NT2/D1 (cell line): ENCODE measurements at places on chromosomes 12 and 14.

DNA sequence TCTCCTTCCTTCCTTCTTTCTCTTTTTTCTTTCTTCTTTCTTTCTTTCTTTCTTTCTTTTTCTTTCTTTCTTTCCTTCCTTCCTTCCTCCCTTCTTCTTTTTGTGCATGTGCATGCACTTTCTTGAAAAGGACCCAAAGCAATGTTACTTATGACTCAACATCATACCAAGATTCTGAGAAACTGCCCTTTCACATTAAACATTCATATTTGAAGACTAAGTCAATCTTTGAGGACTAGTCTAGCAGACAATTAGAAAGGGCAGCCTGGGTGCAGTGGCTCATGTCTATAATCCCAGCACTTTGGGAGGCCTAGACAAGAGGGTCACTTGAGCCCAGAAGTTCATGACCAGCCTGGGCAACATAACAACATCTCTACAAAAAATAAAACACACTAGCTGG, 212.8 kb upstream of the KITLG start:
- no peak for DNase-seq

- DNase-seq, result peak; percentile 22
Measured at GRCh38 chr12:90909069-90909770, 45.8 kb downstream of the CCER1 start.

GRCh38 chr12:123659996-123660727, 10.8 kb upstream of the TCTN2 start:
- no peak for DNase-seq

DNA sequence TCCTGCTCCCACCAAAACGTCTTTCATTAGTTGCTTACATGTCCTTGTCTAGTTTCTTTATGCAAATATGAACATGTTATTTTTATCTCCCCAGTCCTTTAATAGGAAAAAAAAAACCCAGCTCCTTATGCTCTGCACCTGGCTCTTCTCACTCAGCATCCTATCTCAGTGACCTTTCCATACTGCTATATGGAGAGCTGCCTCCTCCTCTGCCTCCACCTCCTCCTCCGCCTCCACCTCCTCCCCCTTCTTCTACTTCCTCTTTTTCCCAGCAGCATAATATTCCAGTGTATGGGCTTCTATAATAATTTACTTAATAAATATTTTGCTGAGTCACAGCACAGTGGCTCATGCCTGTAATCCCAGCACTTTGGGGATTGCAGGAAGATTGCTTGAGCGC, 31.5 kb downstream of the ABCB9 start:
- DNase-seq, result no peak

DNA sequence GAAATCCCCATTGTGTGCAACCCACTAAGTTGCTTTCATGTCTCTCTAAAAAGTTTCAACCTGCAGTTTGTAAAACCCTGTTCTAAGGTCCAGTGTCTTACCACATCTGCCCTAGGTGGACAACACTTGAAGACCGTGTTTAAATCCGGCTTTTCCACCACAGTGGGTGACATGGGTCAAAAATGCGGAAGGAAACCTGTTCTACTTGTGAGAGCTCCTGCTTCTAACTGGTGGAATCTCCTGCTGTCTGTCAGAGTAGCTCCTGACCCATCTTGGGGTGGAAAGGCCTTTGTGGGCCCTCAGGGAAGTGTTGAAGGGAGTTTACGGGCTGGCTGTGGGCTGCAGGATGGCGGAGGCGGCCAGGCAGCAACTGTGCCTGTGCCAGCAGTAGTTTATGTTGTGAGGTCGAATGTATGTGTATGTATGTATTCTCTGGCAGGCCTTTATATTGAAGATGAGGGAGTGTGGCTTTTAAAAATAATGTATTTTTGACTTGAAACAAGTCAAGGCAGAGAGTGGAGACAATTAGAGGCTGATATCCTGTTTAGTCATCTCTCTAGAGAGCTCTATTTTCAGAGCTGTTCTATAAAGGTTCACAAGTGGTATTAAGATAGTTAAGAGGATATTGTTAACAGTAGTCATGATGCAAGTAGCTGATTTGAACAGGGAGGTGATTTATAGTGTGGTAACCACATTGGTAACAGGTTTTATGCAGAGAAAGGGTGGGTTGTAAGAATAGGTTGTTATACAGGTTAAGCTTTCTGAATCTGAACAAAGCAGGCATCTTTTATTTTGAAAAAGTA, 67.0 kb downstream of the PRKCH start:
- DNase-seq, result no peak

GRCh38 chr14:61749264-61749663, 13.0 kb upstream of the SNAPC1 start:
- DNase-seq, result no peak

- no peak for DNase-seq
Measured at GRCh38 chr12:105499205-105499604, 168.7 kb downstream of the C12orf75 start.

GRCh38 chr14:104520620-104521410, 58.7 kb upstream of the C14orf180 start:
- no peak for DNase-seq

GRCh38 chr12:26614011-26614616, 218.9 kb downstream of the ITPR2 start:
- DNase-seq, result peak; percentile 57

DNA sequence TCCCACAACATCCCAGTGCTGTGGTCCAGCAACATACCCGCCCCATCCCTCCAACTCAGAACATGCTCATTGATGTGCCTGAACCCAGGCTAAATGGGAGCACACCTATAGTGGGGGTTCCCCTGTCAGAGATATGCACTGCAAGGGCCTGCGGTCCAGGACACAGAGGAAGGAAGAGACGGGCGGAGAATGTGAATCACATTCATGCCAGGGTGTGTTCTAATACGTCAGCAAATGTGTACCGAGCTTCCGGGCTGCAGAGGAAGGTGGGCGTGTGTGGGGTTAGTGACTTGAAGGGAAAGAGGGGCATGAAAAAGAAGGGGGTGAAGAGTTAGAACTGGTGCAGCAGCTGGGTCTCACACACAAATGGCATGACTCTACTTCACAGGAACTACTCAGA, 83.7 kb downstream of the DPF3 start:
- no peak for DNase-seq

DNA sequence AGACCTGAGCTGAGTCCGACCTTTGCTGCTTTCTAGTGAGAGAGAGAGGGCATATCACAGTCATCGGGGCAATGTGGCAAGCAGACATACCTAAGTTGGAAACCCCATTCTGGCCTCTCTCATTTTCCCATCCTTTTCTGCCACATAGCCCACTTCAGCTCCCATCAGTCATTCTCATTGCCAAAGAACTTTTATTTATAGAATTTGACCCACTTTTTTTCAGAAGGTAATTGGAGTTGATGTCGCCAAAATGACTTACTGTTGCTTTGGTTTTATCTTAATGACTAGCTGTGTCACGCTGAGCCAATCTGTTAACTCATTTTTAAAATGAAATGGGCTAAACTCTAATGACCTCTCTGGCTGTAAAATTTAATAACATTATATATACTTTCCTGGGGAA, 63.9 kb upstream of the RMST start:
- DNase-seq, result no peak

GRCh38 chr14:56648508-56649301, 69.1 kb downstream of the TMEM260 start:
- DNase-seq, result peak; percentile 66

DNA sequence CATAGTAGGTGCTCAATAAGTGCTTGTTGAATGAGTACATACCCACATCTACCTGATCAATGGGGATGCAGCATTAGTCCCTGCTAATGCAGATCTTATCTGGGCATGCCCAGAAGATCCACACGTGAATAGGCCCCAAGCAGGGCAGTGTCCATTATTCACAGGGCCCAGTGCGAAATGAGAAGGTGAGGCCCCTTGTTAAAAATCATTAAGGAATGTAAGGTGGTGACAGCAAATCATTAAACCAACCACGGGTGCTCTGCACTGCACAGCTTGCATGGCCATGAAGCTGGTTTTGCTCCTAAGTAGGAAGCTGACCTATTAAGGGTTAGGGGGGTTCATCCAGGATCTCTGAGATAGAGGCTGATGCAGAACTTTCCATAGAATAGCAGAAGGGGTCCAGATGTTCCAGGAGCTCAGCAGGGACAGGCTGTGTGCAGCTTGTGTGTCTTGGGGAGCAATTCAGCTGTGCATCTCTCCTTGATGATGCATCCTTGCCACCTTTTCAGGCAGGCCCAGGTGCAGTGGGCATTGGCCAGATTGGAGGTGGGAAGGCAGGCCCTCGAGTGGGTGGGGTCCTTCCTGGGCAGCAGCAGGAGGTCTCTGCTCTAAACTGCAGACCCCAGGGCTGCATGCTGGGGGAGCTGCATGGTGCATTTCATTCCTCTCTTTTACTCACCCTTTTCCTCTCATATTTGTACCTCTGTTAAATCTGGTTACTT, 231.3 kb upstream of the PWP1 start:
- DNase-seq, result no peak

- no peak for DNase-seq
Measured at GRCh38 chr12:105090361-105090760, 6.1 kb upstream of the ALDH1L2 start.

- DNase-seq, result no peak
Measured at GRCh38 chr14:65318636-65319506, 93.7 kb upstream of the FUT8 start.

GRCh38 chr12:69672195-69672594, 26.9 kb downstream of the BEST3 start:
- no peak for DNase-seq

- DNase-seq, result no peak
Measured at GRCh38 chr14:22973217-22974032, 8.9 kb downstream of the AJUBA start.

- peak; percentile 100 for DNase-seq
Measured at GRCh38 chr12:8949342-8950220, at the start of gene M6PR. TSS of gene M6PR (minus strand) at chr12:8949645. CDS start at chr12:8946404, 3,241 bp downstream.

- no peak for DNase-seq
Measured at GRCh38 chr14:73143617-73144016, 7.3 kb downstream of the PSEN1 start.

GRCh38 chr12:49064767-49065152, 4.2 kb upstream of the KMT2D start:
- no peak for DNase-seq

DNA sequence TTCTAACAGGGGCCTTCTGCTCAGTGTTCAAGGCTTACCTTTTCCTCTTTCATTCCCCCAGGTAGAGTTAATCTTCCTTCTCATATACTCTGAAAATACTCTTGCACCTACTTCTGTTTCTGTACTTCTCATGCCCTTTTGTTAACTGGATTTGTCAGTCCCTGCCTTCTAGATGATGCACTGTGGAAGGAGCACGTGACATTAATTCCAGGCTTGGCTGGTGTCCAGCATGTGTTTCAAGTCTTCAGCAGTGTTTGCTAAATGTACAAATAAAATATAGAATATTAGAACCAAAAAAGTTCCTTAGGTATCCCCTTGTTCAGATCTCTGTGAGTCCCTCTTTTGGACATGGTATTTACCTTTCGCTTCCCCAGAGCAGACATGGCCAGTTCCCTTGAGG, 27.9 kb upstream of the EVL start:
- DNase-seq, result no peak

- no peak for DNase-seq
Measured at GRCh38 chr12:52566847-52567291, 6.8 kb downstream of the KRT74 start.

DNA sequence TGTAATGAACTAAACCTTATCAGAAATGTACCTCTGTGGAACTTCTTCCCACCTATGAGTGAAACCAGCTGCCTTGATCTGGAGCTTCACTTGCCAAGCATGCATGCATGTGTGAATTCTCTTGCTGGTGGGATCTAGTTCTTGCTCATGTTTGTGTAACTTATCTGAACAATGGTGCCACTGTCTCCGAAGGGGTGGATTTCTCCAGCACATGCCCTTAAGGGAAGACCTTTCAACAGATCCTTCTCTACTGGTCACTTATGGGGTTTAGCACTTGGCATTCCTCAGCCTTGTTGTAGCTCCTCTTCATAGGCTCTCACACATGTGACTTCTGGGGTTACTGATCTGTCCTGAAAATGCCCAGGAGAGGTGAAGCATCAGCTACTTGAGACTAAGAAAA, 25.0 kb downstream of the SMOC1 start:
- no peak for DNase-seq

GRCh38 chr12:13167226-13167625, 29.3 kb upstream of the EMP1 start:
- DNase-seq, result no peak

DNA sequence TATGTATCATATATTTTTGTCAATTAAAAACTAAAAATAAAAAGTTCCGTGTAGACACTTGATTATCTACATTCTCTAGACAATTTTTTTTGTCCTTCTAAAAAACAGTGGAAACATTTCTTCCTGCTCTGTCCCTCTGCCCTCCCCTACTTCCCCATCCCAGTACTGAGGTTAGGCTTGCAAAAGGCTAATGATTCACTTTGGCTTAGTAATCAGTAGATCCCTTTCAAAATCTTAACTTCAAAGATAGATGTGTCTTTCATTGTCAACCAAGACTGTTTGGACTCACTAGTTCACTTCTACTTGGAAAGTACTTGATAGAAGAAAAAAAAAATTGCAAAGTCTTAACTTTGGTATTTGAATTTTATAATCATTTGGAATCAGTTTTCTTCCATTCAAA, 3.8 kb downstream of the SETD3 start:
- no peak for DNase-seq

DNA sequence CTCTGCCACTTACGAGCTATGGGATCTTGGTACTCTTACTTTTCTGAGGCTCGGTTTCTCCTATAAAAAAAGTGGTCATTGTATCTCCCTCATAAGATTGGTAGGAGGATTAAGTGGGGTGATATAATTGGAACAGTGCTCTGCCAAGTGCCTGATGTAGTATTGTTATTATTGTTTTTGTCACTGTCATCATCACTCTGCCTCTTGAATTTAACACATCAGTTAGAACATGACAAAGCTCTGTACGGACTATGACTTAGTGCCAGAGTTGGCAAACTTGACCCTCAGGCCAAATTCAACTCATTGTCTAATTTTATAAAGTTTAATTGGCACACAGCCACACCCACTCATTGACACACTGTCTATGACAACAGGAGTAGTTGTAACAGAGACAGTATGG, 229.0 kb upstream of the NOS1 start:
- no peak for DNase-seq

DNA sequence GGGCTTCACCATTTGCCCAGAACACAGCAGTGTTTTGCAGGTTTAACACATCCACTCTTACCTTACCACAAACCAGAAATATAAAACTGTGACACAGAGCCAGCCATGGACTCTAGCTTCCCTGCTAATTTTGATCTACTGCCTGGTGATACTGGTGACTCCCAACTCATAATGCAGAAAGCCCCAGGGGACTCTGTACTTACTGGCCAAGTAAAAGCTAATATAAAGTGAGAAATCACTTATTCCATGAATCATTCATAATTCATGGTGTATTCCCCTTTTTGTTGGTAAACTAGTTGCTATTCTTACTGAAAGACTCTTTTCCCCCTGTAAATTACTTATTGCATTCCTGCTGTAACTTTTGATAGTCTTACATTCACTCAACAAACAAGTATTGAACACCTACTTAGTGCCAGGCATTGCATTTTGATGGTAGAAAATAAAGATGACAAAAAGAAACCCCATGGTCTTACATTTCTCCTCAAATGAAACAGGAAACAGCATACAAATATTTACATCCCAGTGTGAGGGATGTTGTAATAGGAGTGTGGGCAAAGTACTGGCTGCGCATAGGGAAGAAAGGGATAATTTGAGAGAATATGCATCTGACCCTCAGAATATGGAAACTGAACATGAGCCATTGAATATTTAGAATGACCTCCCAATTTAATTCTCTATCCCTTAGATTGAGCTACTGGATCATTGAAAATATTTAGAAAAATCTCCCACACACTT, 279.6 kb downstream of the PDZRN4 start:
- DNase-seq, result no peak
